Myometrial cell (primary cell): ENCODE measurements at places on chromosomes 5 and 9. TPM values are rescaled to one million over a fixed set of nuclear protein-coding genes. Genes with fewer than 3 reads are reported as not detected.

The BSPRY gene
- total RNA-seq: not detected in 2 replicates

The CCL21 gene
- total RNA-seq: not detected in 2 replicates

The TPPP gene
- under 0.01 TPM in 1 of 2 replicates, not detected in the other for total RNA-seq

The PCDHA1 gene
- not detected in 2 replicates for total RNA-seq

The SLC6A7 gene
- total RNA-seq: not detected in 2 replicates

The SPAG8 gene
- total RNA-seq: 0.53 and 1.2 TPM in 2 replicates

The CKS2 gene
- 269 and 355 TPM in 2 replicates for total RNA-seq

The TSSK1B gene
- not detected in 2 replicates for total RNA-seq
